Iris pigment epithelial cell (primary cell): ENCODE measurements at places on chromosomes 4 and X.
A peak's percentile ranks its signal among the peaks of the same experiment; 100 is the strongest.

GRCh38 chr4:6056976-6057766, 38.9 kb upstream of the C4orf50 start:
- no peak for DNase-seq

DNA sequence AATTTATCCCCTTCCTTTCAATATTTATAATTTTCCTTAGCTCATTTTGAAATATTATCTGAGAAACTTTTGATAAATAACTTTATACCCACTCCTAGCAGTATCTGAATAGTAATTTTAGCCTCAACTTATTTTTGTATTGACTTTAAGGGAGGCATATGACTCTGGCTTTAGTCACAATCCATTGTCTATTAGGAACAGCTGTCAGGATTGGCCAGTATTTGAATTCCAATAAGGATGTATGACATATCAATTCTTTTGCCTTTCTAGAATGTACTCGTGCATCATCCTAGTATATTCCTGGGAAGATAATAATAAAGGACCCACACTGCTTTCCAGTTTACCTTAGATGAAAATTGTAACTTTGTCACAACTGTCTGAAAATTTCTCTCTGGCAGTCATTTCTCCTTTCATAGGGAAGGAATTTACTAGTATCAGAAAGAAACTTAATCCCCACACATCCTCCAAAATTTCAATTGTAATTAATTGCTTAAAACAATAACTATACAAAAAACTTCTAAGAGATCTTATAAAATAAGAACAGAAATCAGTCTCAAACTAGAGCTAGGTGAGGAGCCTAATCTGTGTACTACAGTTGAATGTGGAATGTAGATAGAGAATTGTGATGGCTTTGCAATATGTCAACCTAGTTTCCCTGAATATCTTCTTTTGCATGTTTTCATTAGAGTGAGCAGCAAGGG, 121.0 kb upstream of the EPHA5 start:
- no peak for DNase-seq

- DNase-seq, result no peak
These were observed 68.7 kb downstream of the APBB2 start for GRCh38 chr4:41145571-41146078.

DNA sequence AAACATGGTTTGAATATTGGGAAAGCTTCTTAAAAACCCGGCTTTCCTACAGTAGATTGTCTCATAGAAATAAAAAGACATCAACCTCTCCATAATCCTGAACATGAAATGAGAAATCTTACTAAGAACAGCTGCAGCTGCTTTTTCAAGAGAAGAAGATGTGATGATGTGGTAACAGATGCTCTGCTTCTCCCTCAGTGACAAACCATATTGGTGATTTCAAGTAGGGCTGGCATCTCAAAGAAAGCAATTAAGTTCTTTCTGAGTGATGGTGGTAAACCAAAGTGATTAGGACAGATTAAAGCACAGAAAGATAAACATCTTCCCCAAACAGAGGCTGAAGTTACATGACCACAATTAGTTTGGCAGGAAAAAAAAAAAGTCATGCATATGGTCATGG, 1477.7 kb downstream of the RAPGEF2 start:
- DNase-seq, result no peak

DNA sequence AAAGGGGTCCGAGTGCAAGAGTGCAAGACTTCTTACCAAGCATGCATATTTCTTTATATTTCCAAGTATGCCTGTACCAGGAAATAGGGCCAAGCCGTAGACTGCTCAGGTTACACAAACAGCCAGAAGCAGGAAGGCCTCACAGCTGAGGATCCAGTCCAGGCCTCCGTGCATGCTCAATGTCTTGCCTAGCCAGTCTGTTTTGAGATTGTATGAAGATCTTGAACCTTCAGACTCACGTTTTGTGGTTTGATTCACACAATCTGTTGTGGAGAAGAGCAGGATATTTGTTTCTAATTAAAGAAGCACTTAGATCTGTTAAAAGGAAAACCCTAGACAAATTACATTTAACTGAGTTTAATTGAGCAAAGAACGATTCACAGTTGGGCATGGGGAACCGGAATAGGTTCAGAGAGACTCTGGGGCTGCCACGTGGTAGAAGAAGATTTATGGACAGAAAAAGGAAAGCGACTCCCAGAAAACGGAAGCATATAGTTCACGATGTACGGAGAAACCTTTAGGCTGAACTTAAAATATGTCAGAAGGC, 1.2 kb downstream of the MGST2 start:
- DNase-seq, result peak; percentile 91
